ENCODE measurements at places on chromosomes 11 and 22.

DNA sequence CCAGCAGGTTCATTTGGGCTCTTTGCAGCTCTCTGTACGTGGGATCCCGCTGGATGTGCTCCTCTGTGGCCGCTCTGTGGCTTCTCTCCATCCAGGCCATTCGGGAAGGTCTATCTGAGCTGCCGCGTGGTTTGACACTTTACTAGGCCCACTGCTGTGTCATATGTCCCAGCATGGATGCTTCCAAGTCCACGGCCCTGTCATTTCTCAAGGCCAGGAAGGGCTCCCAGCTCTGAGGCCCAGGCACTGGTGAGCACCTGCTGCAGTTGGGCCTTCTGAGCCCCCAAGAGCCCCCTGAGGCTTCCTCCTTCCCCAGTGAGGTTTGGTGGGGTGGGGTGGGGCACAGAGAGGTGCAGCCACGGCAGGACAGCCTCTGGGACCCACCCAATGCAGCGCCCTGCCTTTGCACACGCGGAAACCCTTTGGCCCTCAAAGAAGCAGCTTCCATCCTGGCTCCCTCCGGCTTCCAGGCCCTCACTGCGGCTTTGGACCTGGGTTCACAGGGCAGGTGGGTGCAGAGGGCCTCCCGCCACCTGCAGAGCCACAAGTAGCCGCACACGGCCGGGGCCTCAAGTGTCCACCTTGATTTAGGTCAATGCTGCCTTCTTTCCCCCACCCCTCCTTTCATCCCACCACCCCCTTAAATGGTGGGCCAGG, 44.5 kb upstream of the FGF3 start:
- DNase-seq = no peak

DNA sequence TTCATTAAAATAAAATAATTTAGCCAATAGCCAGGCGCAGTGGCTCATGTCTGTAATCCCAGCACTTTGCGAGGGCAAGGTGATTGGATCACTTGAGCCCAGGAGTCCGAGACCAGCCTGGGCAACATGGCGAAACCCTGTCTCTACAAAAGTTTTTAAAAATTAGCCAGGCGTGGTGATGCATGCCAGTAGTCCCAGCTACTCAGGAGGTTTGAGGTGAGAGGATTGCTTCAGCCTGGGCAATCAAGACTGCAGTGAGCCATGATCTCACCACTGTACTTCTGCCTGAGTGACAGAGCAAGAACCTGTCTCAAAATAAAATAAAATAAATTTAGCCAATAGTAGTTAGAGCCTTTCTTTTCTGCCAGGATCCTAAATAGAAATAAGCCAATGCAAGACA, 12.2 kb downstream of the HPS5 start:
- no peak for DNase-seq

DNA sequence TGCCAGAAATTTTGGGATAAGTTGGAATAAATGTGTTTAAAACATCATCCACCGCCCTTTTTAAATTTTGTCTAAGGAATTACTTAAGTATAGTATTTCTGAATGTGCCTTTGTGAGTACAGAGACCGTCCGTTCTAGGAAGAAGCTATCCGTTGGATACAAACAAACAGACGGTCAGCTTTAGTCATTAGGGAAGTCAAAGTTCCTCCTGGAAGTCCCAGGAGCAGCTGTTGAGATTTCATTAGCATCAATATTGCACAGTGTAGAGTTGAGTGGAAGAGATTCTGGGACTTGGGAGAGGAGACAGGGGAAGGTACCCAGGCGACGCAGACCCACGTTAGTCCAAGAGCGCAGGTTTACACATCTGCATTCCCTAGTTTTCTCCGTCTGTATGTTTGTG, 15.7 kb upstream of the ADSL start:
- no peak for DNase-seq

DNA sequence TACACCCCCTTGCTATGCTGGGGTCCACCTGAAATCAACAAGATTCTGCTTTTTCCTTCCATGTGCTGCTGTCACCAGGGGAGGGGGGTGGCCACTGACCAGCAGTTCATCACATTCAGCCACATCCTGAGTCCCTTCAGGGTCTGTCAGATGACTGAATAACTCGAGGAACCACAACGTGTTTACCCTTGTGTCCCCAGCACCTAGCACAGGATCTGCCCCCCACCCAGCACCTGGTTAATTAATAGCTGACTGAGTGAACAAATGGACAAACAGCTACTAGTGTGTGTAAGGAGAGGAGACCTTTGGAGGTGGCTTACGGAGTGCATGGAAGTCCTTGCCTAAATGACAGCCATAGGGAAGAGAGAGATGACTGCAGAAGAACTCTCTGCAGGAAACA, 119.5 kb upstream of the NCAM1 start:
- no peak for DNase-seq

DNA sequence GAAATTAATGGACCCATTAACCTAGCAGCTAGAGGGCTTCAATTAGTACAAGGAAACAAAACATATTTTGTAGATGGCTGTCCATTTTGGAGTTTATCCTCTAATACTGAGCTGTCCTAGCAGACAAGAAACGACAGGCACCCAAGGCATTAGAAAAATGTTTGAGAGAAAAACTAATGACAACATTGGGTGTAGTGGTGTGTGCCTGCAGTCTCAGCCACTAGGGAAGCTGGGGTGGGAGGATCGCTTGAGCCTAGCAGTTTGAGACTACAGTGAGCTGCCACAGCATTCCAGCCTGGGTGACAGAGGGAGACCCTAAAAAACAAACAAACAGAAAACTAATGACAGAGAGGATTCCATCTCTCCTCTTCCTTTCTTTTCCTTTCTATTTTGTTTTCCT, 1.5 kb downstream of the A4GALT start:
- DNase-seq = no peak

DNA sequence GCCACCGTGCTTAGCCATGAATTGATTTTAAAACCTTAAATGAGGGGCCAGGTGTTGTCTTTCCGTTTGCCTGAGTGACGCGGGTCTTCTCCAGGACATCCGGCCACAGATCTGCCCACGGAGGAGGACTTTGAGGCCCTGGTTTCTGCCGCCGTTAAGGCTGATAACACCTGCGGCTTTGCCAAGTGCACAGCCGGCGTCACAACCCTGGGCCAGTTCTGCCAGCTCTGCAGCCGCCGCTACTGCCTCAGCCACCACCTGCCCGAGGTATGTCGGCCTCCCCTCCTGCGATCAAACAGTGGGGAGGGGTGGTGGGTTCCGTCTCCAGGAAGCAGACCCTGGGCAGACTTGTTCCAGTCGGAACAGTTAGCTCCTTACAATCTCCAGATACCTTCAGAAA, 34.4 kb downstream of the IGHMBP2 start:
- no peak for DNase-seq

GRCh38 chr22:23233752-23234408, 53.6 kb downstream of the BCR start:
- DNase-seq = no peak

- no peak for DNase-seq
Observed at GRCh38 chr11:114236829-114237228, 59.4 kb upstream of the NNMT start.

GRCh38 chr11:122647736-122648275, 7.7 kb upstream of the UBASH3B start:
- no peak for DNase-seq

All from foreskin melanocyte (primary cell).